ENCODE measurements at places on chromosomes 6 and 20.

DNA sequence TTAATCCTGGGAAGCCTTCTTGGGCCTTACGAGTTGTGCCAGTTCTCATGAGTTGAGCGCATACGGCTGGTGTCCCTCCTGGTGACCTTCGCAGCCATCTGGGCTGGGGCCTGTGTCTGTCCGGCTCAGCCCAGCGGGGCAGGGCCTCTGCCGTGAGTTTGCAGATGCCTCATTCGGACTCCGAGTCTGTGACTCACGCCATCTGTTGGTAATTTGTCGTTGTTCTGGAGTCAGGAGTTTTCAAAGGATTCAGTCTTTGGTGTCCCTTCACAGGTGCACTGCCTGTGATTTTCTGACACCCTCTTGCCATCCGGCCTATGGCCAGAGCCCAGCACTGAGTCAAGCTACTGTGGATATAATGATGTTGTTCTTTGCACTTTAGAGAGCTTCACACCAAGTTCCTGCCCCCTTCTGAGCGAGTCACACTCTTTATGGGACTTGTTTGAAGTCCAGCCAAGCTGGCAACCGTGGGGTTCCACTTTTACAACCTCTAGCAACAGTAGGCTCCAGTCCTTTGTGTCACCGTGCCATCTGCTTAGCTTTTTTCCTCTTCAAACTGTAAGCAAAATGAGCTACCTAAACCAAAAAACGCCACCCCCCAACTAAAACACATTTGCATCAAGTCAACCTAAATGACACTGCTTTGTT, 175.6 kb downstream of the AIG1 start:
- DNase-seq = no peak

DNA sequence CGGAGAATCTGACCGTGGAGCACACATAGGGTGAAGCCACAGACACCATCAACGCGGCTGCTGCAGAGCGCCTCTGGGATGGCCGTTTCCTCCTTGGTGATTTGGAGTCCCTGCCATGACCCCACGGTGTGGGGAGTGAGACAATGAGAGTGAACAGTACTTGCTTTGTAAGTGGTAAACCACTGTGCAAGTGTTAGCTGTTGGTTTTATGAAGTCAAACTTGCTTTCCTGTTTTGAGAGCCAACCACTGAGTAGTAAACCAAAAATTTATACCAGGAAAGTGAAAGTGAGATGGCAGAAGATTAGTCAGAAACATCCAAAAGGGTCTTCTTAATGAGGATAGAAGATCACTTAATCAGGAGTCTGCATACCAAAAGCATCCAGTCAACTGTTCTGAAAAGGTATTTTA, 160.7 kb downstream of the FOXC1 start:
- DNase-seq = no peak

- DNase-seq = no peak
These were observed 49.2 kb downstream of the CBFA2T2 start for GRCh38 chr20:33539129-33539528.

DNA sequence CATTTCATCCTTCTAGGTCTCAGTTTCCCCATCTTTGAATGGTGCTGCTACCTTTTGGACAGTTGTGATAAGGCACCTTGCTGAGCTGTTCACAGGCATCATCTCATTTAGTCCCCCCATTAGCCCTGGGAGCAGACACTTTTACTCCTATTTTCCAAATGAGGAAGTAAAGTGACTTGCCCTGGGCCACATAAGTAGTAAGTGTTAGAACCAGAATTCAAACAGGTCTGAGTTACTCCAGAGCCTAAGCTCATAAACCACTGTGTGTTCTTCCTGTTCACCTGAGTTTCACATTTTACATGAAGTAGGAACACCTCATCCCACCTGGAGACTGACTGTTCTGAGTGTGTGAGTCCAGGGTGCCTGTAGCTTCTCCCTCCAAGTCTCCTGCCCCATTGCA, 43.5 kb upstream of the EPB41L1 start:
- DNase-seq = no peak

DNA sequence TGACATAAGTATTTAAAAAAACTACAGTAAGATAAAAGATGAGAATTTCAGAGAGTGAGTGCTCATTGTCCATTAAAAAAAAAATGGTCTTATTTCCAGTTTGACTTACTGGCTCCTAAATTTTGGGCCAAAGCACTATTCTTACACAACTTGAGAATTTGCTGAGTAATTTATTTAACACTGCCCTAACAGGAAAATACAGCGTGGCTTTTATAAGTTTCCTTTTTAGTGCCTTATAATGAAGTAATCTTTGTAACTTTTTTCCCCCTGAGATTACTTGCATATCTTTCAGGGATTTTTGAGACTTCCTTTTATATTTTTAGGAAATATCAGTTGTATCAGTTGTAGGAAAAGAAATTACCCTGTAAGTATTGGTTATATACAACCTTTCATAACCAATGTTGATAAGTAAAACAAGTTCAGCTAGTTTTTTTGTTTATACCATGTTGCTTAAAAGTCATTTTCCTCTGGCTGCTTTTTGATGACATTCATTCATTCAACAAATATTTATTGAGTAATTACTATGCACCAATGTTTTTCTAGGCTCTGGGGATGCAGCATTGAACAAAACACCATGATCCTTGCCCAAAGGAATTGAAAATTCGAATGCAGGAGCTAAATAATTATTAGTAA, 106.4 kb upstream of the SGK1 start:
- DNase-seq = no peak

- no peak for DNase-seq
These were observed 344.4 kb downstream of the ESR1 start for GRCh38 chr6:152151920-152152319.

- DNase-seq = no peak
These were observed 34.7 kb upstream of the LAMA4 start for GRCh38 chr6:112289038-112289566.

Data from urothelium cell line (cell line).